CD4-positive, alpha-beta T cell (primary cell): ENCODE measurements at places on chromosomes 11 and 22. TPM values are rescaled to one million over a fixed set of nuclear protein-coding genes. Genes with fewer than 3 reads are reported as not detected.

- H3K27me3 ChIP-seq = no peaks in the 10 kb centered on the region
- no peak overlapping the region for H3K4me3 ChIP-seq
- no peaks in the 10 kb centered on the region for H3K36me3 ChIP-seq
- DNase-seq = no peak
- no peaks in the 10 kb centered on the region for H3K4me1 ChIP-seq
Measured at GRCh38 chr11:100827934-100828661, 141.0 kb downstream of the ARHGAP42 start.

GRCh38 chr11:69425895-69426544, 55.4 kb upstream of the LINC01488 start:
- H3K4me1 ChIP-seq = peaks cover 7% of the 10 kb centered on the region
- no peak for DNase-seq
- H3K27ac ChIP-seq = no peak overlapping the region

DNA sequence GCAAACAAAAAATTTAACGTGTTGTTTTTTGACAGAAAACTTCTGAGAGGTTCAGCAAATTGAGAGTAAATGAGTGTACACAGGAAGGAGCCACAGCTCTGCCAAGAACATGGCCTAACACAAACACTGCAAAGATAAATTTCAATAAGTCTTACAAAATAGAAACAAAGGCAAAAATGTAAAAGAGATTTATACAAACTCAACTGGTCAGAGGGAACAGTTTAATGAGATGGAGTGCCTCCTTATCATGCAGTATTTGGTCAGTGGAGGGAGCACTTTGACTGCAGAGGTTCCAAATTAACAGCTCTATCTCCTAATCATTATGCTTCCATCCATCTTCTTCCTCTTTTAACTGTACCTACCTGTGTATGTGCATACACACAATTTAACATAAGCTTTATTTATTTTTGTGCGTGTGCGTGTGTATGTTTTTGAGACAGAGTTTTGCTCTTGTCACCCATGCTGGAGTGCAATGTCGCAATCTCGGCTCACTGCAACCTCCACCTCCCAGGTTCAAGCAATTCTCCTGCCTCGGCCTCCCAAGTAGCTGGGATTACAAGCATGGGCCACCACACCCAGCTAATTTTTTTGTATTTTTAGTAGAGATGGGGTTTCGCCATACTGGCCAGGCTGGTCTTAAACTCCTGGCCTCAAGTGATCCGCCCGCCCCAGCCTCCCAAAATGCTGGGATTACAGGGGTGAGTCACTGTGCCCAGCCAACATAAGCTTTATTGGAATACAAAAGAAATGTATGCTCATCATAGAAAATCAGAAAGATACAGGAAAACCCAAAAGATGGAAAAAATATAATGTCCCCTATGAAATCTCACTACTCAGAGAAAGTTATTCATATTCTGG, 111.9 kb downstream of the MRTFA start:
- H3K4me1 ChIP-seq = peaks cover 16% of the 10 kb centered on the region
- H3K4me3 ChIP-seq = no peak overlapping the region
- no peak for DNase-seq
- no peak overlapping the region for H3K27ac ChIP-seq

DNA sequence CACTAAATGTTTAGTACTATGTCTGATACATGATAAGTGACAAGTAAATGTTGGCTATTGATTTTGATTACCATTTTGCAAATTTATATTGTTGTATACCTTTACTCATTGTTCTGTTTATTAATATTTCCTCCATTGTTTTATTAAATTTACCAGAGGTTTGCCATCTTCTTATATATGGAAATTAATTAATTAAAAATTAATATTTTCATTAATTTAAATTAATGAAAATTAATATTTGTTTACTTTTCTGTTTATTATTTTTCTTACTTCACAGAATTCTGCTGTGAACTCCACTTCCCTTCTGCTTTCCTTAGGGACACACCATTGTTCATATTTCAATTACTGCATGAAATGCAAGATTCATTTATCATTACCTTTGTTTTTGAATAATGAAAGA, 331.0 kb downstream of the LARGE1 start:
- H3K36me3 ChIP-seq = no peaks in the 10 kb centered on the region
- no peak overlapping the region for H3K4me3 ChIP-seq
- H3K27me3 ChIP-seq = no peaks in the 10 kb centered on the region
- H3K4me1 ChIP-seq = no peaks in the 10 kb centered on the region

GRCh38 chr22:23837911-23838680, 710 bp downstream of the DERL3 start:
- peaks cover 25% of the 10 kb centered on the region for H3K36me3 ChIP-seq
- peak overlapping the region; percentile 80 for H3K4me3 ChIP-seq
- no peaks in the 10 kb centered on the region for H3K27me3 ChIP-seq
- H3K4me1 ChIP-seq = peaks cover 25% of the 10 kb centered on the region

- DNase-seq = no peak
- H3K36me3 ChIP-seq = no peaks in the 10 kb centered on the region
- no peak overlapping the region for H3K4me3 ChIP-seq
- peaks cover 3% of the 10 kb centered on the region for H3K27me3 ChIP-seq
- H3K27ac ChIP-seq = no peak overlapping the region
Measured at GRCh38 chr11:9037963-9038362, 34.2 kb upstream of the NRIP3 start.

DNA sequence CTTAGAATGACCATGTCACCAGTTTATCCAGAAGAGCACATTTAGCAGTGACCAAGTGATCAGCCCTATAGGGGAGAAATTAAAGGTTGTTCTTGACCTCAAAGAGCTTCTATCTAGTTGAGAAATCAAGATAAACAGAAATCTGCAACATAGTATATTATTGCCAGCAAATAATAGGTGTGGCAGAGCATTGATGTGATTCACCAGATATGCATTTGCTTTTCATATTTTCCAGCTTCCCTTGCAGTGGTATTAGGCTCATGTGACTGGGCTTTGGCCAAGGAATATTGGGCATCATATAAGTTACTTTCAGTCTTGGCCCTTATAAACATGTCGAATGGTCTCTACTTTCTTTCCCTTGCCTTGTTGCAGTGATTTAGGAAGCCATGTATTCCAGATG, 34.5 kb downstream of the COMMD9 start:
- H3K36me3 ChIP-seq = no peaks in the 10 kb centered on the region
- H3K4me1 ChIP-seq = no peaks in the 10 kb centered on the region
- H3K27ac ChIP-seq = no peak overlapping the region

DNA sequence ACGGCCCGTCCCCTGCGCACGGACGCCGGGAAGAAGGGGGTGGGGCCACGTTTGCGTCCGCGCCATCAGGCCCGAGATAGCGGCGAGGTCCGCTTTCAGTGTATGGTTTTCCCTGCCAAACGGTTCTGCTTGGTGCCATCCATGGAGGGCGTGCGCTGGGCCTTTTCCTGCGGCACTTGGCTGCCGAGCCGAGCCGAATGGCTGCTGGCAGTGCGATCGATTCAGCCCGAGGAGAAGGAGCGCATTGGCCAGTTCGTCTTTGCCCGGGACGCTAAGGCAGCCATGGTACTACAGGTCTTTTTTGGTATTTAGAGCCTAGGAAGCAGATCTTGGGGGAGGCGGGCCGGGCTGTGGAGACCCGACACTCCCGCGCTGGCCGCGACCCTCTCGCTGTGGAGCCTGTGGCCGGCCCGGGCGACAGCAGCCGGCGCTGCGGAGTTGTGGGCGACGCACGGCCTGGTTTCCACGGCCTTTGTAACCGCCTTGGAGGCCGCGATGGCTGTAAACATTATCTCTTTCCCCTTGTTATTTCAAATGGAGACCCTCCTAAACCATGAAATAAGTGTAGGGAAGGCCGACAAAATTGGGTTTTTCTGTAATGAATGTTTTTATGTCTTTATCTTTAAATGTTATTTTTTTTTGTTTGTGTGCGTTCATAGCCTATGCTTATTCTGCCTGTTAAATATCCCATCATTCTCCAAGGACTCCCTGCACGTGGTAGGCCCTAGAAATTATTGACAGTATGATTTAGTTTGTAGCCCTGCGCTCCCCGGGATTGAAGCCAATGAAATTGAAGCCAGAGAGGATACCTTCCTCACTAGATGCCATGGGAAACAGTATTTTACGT, at the start of gene AASDHPPT:
Gene AASDHPPT (plus strand): TSS at position 54 of the 847 bp plus-strand sequence. CDS start 49 bp downstream, at position 103.
- peaks cover 31% of the 10 kb centered on the region for H3K36me3 ChIP-seq
- H3K4me3 ChIP-seq = peak within 1 kb of the TSS; percentile 70
- DNase-seq = no peak
- H3K27ac ChIP-seq = peak within 1 kb of the TSS; percentile 94
- H3K4me1 ChIP-seq = peaks cover 18% of the 10 kb centered on the region

GRCh38 chr11:2277008-2277346, 6.6 kb upstream of the ASCL2 start:
- no peaks in the 10 kb centered on the region for H3K36me3 ChIP-seq
- no peak for DNase-seq
- H3K27me3 ChIP-seq = peaks cover 2% of the 10 kb centered on the region

- H3K4me3 ChIP-seq = no peak overlapping the region
- no peaks in the 10 kb centered on the region for H3K36me3 ChIP-seq
- H3K27ac ChIP-seq = no peak overlapping the region
- no peaks in the 10 kb centered on the region for H3K4me1 ChIP-seq
- H3K27me3 ChIP-seq = no peaks in the 10 kb centered on the region
- no peak for DNase-seq
Measured at GRCh38 chr22:49628391-49629260, 199.0 kb downstream of the BRD1 start.

GRCh38 chr11:37519781-37520180, 921.7 kb upstream of the RAG2 start:
- no peaks in the 10 kb centered on the region for H3K4me1 ChIP-seq
- H3K27ac ChIP-seq = no peak overlapping the region
- H3K27me3 ChIP-seq = no peaks in the 10 kb centered on the region
- DNase-seq = no peak
- no peaks in the 10 kb centered on the region for H3K36me3 ChIP-seq

GRCh38 chr11:34941688-34942087, 25.3 kb downstream of the PDHX start:
- peaks cover 7% of the 10 kb centered on the region for H3K36me3 ChIP-seq
- DNase-seq = no peak
- H3K27me3 ChIP-seq = no peaks in the 10 kb centered on the region
- no peak overlapping the region for H3K4me3 ChIP-seq
- no peak overlapping the region for H3K27ac ChIP-seq
- peaks cover 7% of the 10 kb centered on the region for H3K4me1 ChIP-seq

DNA sequence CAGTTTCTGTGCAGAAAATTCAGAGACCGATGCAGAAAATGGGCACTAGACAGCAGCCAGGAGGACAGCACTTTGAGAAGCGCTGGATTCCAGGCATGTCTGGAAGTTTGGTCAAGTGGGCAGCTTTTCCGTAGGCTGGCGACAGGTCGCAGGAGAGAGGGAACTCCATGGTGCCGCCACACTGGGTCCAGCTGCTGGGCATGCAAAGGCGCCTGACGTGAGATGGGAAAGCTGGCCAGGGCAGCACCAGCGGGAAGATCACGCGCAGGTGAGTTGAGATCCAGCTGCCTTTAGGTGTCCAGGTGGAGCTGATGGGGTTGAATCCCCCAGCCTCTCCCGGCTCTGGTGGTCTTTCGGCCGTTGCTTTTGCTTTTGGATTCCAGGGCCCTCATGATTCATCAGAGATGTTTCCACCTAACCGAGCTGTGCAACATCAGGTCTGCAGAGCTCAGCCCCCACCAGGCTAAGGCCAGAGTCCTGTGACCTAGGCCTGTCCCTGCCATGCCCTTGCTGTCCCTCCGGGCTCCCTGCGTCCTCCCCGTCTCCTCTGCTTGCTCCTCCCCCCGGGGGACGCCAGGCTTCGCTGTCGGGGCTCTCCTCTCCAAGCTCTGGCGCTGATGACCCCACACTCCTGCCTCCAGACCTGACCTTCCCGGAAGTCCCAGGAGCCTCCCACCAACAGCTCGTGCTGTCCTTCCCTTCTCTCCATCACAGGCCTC, 1001.7 kb downstream of the BRD1 start:
- no peak overlapping the region for H3K27ac ChIP-seq
- H3K4me3 ChIP-seq = no peak overlapping the region
- peaks cover 4% of the 10 kb centered on the region for H3K27me3 ChIP-seq
- DNase-seq = no peak
- H3K4me1 ChIP-seq = no peaks in the 10 kb centered on the region
- H3K36me3 ChIP-seq = no peaks in the 10 kb centered on the region

GRCh38 chr11:12160680-12161079, 50.3 kb downstream of the MICAL2 start:
- H3K27me3 ChIP-seq = no peaks in the 10 kb centered on the region
- peaks cover 25% of the 10 kb centered on the region for H3K4me1 ChIP-seq
- H3K4me3 ChIP-seq = no peak overlapping the region

GRCh38 chr11:90556606-90557005, 333.8 kb upstream of the CHORDC1 start:
- H3K36me3 ChIP-seq = no peaks in the 10 kb centered on the region
- DNase-seq = no peak
- no peaks in the 10 kb centered on the region for H3K27me3 ChIP-seq
- no peak overlapping the region for H3K27ac ChIP-seq
- no peak overlapping the region for H3K4me3 ChIP-seq

DNA sequence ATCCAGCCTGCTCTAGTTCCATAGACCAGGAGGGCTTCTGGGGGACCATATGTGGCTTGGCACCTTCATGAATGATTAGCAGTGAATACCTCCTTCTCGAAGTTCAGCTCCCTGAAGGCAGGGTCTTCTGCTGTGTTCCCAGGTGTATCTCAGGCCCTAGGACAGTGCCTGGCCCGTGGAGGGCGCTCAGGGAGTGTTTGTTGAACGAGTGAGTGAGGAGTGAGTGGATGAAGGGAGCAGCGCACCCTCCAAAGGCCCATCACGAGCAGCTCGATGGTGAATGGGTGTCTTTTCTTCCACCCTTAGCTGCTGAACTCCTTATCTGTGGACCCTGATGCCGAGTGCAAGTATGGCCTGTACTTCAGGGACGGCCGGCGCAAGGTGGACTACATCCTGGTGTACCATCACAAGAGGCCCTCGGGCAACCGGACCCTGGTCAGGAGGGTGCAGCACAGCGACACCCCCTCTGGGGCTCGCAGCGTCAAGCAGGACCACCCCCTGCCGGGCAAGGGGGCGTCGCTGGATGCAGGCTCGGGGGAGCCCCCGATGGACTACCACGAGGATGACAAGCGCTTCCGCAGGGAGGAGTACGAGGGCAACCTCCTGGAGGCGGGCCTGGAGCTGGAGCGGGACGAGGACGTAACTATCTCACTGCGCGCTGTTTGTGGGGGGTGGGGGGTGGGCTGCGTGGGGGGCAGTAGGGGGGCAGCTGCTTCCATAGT, 9.5 kb downstream of the ANO1 start:
- no peak overlapping the region for H3K27ac ChIP-seq
- no peaks in the 10 kb centered on the region for H3K36me3 ChIP-seq
- H3K4me1 ChIP-seq = no peaks in the 10 kb centered on the region
- no peaks in the 10 kb centered on the region for H3K27me3 ChIP-seq

GRCh38 chr22:50250555-50251476, at the start of gene HDAC10:
Gene HDAC10 (minus strand): TSS chr22:50251265. CDS start chr22:50251032, 233 bp downstream.
- peaks cover 57% of the 10 kb centered on the region for H3K4me1 ChIP-seq
- H3K36me3 ChIP-seq = peaks cover 27% of the 10 kb centered on the region
- DNase-seq = peak; percentile 91
- H3K4me3 ChIP-seq = peak within 1 kb of the TSS; percentile 87
- no peak within 1 kb of the TSS for H3K27ac ChIP-seq

GRCh38 chr11:69558519-69558941, 77.1 kb downstream of the LINC01488 start:
- peaks cover 28% of the 10 kb centered on the region for H3K4me1 ChIP-seq
- no peak overlapping the region for H3K27ac ChIP-seq
- H3K36me3 ChIP-seq = no peaks in the 10 kb centered on the region
- no peaks in the 10 kb centered on the region for H3K27me3 ChIP-seq
- no peak overlapping the region for H3K4me3 ChIP-seq

- no peak overlapping the region for H3K27ac ChIP-seq
- no peaks in the 10 kb centered on the region for H3K27me3 ChIP-seq
- H3K36me3 ChIP-seq = no peaks in the 10 kb centered on the region
- DNase-seq = no peak
- no peak overlapping the region for H3K4me3 ChIP-seq
- H3K4me1 ChIP-seq = peaks cover 12% of the 10 kb centered on the region
Measured at GRCh38 chr11:112316971-112317370, 56.3 kb upstream of the PLET1 start.

The GGTLC2 gene
- total RNA-seq = not detected

The TEX54 gene
- not detected for total RNA-seq

The CCDC87 gene
- 0.22 TPM for total RNA-seq
